ENCODE measurements at places on chromosomes 1 and 21.

DNA sequence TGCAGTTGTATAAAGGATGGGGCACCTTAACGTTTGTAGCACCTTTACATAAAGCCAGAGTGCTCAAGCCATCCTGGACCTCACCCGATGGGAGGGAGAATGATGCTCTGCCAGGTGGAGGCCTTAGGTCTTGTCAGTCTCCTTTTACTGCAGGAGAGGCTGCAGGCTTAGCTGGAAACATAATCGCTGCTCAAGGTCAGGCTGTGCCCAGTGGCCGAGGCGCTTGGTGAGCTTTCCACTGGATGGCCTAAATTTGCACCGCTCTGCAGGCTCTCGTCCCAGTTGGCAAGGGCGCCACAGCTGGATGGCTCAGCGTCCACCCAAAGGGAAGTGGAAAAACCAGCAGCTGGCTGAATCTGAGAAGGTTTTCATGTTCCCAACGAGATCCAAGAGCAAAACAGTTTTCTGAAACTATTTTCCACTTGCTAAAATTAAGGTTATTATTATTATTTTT lies 438.9 kb downstream of the CAMTA1 start:
- DNase-seq: no peak

- no peak for DNase-seq
Measured at GRCh38 chr1:17213148-17213781, 8.3 kb downstream of the PADI1 start.

GRCh38 chr1:21586846-21587601 lies 77.8 kb downstream of the ALPL start:
- DNase-seq: no peak

DNA sequence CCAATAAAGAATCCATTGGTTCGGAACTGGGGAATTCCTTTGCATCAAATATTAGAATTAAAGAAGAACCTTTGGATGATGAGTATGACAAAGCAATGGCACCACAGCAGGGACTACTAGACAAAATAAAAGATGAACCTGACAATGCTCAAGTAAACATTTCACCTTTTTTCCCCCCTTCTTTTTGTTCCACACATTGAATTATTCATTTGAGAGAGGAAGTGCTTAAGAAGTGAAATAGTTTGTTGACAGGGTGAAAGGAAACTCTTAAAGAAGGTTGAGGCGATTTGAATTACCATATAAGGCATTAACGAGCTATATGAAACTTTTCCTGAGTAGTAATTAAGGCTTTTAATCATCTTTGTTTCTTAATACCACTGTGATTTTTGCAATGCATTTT lies 93.1 kb downstream of the ZMYM4 start:
- DNase-seq: no peak

- DNase-seq: no peak
Measured at GRCh38 chr1:153776352-153776751, 1.1 kb downstream of the SLC27A3 start.

DNA sequence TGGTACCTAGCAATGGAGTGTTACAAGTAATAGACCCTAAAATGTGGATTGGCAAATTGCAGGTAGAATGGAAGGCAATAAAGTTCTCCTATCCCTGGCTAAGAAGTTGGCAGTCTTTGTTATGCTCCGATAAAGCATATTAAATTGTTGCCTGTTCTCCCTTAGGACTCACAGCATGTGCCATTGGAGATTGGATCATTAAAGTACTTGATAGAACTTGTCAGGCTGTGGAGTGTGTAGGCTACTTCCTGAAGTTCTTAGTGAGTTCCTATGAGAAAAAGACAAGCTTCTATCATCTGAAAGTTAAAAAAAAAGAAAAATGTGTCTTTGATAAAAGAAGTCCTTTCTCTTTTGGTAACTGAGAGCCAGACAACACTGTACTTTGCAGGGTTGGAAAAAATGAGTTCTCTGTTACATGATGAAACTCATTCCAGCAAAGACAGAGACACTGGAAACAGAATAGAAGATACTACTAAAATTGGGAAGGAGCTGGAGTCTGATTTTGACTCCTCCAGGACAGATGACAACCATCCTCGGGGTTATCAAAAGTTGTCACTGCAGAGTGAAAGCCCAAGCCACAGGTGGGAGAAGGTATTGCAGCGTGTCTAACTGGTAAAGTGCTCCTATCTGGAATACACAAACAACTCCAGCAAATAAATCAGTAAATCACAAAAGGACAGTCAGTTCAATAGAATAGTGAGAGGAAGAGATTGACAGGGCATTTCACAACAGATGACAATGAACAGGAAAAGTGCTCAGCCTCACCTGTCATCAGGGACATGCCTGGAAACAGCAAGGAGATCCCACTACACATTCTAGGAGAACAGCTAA lies 87.5 kb upstream of the WDR26 start:
- DNase-seq: no peak

- no peak for DNase-seq
Measured at GRCh38 chr1:156308078-156308477, 9.0 kb upstream of the VHLL start.

GRCh38 chr1:26336477-26337205 lies 17.3 kb downstream of the CRYBG2 start:
- DNase-seq: peak; percentile 86

DNA sequence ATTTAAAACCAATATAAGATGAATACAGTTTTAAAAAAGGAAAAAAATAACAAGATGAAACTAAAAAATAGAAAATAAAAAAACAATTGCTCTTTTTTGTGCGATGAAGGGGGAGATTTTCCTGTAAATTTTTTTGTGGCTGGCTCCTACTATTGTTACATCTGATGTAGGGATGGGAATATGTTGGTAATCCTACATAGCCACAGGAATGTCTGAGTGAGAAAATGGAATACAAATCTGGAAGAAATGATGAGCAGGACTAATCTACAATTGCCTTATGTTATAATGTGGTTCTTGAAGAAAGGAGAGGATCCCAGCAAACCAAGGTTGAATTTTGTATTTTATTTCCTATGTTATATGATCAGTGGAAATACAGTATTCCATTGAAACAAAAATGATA lies 40.9 kb downstream of the ATP6V1G3 start:
- DNase-seq: no peak
